CD4-positive, alpha-beta T cell treated with Interleukin-12 subunit alpha and Interleukin-12 subunit beta, for 1 hour (primary cell): ENCODE measurements at places on chromosomes 3 and 15.
A peak's percentile ranks its signal among the peaks of the same experiment; 100 is the strongest.

DNA sequence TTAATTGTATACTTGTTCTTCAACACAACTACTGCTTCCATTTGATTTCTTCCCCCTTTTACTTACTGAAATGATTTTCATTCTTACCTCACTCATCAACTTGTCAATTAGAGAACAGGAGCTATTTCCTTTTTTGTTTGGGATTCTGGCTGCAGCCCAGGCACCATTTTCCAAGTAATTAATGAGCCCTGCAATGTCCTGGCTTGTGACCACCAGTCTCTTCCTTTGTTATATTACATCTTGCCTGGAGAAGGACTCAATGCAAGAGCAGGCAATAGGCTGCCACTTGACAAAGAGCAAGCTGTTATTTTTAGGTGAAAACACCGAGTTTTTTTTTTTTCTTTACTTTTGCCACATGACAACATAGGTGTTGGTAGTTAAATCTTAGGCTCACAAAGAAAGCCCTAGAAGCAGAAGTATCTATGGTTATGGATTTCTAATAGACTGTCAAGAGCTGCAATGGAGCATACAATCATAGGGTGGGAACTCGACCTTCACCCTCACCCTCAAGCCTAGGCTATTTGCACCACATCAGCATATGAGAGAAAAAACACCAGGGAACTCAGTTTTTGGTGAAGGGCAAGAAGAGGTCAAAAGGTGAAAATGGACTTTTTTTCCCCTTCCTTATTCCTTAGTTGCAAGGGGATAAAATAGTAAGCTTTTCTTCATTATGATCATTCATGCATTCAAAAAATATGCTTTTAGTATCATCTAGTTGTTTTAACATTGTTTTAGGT is 114.9 kb downstream of the TNIK start:
- no peak for DNase-seq

DNA sequence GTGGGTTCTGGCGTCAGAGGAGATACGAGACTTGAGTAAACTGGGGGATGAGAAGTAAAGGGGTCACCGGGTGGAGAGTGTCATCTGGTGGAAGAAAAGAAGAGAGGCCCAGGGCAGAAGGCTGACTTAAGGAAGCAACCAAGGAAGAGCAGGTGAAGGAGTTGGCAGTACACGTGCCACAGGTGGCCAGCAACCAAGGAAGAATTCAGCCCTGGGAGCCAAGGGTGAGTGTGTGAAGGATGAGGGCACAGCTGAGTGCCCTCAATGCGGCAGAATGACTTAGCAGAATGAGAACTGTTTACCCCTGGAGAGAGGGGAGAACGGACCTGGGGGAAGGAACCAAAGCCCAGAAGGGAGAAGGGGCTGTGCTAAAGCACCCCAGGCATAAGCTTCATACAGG is 71.3 kb downstream of the WHAMM start:
- DNase-seq = no peak

GRCh38 chr3:45367453-45367871 is 20.9 kb upstream of the LARS2 start:
- DNase-seq = no peak

GRCh38 chr3:40741729-40742128 is 217.0 kb downstream of the ZNF621 start:
- DNase-seq = no peak

DNA sequence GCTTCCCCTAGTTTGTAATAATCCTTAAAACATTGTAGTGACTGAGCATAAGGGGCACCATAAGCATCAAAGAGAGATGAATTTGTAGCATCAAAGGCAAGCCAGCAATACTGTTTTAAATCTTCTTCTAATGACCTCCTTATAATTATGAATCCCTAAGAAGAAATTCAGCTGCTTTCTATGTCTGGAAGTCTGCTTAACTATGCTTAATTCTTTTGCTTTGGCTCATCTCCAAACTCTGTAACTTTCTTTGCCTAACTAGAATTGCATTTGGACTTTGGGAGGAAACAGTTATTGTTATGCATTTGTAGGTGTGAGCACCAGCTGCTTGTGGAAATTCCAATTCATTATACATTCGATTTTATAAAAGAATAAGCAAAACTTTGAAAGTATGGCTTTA is 117.7 kb upstream of the SPATA16 start:
- DNase-seq = no peak

DNA sequence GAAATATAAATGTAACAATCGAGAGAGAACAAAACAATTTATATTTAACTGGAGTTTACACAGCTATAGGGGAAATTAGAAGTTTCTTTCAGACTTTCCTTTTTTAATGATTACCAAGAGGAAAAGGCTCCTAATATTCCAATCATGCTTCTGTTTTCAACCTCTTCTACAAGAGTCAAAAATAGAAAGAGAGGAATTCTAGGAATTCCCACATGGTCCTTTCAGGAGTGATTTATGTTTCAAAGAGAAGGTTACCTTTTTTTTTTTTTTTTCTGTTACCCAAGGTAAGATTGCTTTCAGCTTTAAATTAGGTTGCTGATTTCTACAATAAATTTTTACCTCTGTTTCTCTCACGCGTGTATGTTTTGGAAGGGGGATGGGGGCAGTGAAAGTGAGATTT is 355.3 kb upstream of the DCBLD2 start:
- no peak for DNase-seq

GRCh38 chr3:126907557-126907956 is 75.4 kb upstream of the PLXNA1 start:
- DNase-seq = no peak

GRCh38 chr15:75064846-75065245 is 41.5 kb downstream of the PPCDC start:
- no peak for DNase-seq

DNA sequence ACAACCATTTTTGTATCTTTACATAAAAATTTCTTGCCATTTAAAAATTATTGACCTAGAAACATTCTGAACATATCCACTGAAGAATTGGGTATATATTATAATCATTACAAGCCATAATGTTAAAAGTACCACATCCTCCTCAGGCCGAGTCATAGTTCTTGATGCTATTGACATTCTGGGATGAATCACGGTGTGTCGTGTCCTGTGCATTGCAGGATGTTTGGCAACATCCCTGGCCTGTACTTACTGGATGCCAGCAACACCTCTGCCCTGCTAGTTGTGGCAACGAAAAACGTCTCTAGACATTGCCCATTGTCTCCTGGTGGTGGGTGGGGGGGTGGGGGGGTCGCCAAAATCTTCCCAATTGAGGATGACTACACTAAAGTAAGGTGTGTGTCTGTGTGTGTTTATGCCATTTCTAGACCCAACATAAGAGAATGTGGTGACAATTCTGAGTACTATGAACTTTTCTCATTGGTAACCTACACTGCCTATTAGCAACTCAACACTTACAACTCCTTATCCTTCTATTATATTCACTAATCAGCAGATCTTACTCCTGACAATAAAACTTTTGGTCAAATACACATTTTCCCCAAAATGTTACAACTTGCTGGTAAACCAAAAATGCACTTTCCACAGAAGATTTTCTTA is 471.6 kb downstream of the FOXP1 start:
- no peak for DNase-seq

- no peak for DNase-seq
Measured at GRCh38 chr3:40605960-40606359, 81.2 kb downstream of the ZNF621 start.

- DNase-seq = no peak
Measured at GRCh38 chr3:175270198-175270837, 411.2 kb downstream of the NAALADL2 start.

DNA sequence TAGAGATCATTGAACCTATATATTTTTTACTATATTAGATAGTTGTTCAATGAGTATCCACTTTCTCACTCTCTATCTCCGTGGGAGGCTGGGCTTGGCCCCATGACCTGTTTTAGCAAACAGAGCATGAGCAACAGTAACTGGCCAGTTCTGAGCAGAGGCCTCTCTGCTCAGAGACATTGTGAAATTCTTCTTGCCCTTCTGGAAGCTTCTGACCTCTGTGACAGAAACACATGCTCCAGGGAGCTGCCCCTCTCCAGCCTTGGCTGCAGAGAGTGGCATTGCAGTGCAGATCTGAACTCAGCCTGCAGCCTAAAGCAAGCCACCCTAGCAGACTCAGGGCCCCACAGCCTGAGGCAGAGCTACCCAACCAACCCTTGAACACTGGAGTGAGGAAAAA is 20.5 kb downstream of the FAM240A start:
- no peak for DNase-seq

GRCh38 chr15:41772720-41773331 is 1.5 kb upstream of the MAPKBP1 start:
- DNase-seq = peak; percentile 79

GRCh38 chr15:59741274-59741906 is 52.3 kb upstream of the BNIP2 start:
- peak; percentile 9 for DNase-seq

DNA sequence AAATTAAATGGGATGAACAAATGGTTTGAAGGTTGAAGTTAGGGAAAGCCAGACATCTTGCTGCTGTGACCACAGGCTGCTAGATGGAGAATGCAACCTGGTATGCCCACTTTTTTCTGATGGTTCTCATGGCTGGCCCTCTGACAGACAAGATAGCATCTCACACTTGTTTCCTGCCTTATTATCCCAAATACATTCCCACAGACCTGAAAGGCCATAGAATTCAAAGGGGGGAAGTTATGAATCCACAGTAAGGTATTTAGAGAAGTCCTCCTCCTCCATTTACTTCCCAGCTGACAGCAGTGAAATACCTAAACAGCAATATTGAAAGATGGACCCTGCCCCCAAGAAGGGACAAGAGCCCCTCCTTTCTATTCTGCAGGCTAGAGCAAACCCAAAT is 32.4 kb downstream of the LEO1 start:
- DNase-seq = no peak

GRCh38 chr3:53273146-53273670 is 17.4 kb upstream of the TKT start:
- DNase-seq = no peak

- no peak for DNase-seq
Measured at GRCh38 chr3:150555859-150556436, 9.4 kb downstream of the EIF2A start.

DNA sequence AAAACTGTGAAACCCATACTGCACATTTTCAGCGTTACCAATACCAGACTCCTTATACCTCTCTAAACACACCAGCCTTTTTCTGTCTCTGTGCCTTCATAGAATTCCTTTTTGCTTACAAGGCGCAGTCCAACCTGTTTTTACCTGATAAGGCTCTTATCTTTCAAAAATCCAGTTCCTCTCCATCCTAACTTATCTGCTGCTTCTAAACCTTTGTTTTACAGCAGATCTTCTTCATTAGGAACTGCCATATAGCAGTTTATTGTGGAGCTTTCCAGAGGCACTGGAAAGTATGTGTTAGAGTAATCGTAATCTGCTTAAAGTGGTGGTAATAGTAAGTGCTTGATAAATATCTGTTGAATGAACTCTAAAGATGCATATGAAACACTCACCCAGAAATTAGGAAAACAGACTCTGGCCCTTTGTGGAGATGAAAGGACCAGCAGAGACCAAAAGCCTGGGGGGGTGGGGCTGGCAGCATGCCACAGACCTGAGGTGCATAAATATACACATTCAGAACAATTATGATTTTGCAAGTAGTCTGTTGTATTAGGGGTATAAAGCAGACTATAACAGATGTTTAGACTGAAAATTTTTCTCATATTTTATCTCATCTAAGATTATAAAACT is 29.3 kb downstream of the PPP2R3A start:
- DNase-seq = no peak

- DNase-seq = no peak
Measured at GRCh38 chr3:47283193-47283537, 421 bp downstream of the KLHL18 start.

GRCh38 chr3:114404590-114404989 is 110.8 kb downstream of the TIGIT start:
- DNase-seq = no peak

DNA sequence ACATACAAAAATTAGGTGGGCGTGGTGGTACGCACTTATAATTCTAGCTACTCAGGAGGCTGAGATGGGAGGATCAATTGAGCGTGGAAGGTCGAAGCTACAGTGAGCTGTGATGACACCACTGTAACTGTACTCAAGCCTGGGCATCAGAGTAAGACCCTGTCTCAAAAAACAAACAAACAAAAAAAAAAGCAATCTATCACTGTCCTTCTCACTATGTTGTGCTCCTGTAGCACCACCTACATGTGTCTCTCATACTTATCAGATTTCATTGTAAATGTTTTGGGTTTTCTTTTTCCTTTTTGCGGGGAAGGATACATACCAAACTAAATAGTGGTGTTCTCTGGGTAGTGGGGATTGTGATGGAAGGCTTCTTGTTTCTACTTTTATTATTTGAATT is 14.8 kb downstream of the FANCD2 start:
- DNase-seq = no peak

DNA sequence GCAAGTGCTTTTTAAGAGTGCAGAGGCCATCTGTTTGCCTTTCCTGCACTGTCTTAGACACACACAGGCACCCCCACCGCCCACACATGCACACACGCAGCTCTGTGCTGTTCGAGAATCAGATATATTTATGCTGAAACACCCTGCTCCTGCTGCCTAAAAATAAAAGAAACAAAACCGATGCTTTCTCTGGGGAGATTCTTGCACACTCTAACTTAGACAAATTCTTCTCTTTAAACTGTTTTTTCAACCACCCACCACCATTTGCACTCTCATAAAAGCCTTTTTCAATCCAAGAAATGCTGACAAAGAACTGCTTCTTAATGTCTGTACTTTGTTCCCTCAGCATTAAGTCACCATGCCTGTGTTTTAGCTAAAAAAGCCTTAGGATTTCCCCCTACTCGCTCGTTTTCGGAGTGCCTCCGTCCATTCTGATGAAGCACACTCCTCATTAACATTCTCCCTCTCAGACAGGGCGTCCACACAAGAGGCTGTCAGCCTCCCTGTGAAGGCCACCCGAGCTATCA is 26.2 kb downstream of the SLC12A8 start:
- no peak for DNase-seq

DNA sequence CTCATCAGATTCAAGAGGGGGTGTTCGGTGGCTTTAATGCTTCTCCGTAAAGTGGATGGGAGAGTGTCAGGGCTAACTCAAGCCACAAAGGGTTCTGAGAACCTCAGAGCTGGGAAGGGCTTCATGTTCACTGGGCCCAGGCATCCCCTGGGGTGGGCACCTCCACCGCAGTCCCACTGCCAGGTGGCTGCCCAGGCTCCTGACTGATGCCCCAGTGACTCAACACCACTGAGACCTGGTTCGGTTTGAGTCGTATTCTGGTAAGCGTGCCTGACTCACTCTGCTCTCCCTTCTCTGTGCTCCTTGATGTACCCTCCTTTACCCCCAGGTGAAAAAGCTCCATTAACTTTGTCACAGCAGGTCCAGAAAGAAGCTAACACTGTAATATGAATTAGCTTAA is 304.6 kb downstream of the RPLP1 start:
- DNase-seq = no peak

DNA sequence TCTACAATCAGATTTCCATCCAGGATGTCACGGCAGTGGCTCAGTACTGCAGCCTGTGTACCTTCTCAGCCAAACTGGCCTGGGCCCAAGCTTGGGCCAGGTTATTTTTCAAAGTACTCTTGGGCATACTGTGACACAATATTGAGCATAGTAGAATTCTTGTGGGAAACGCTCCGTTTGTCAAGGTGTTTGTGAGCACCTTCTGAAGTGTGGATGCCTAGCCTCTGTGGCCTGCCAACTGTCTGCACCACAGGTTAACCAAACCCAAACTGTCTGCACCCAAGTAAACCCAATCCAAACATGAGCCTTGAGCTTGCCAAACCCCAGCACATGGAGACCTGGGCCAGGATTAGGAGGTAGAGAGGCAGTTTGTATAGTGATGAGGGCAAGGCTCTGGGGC is 25.4 kb downstream of the CTDSPL start:
- DNase-seq = no peak

GRCh38 chr3:46378426-46378942 is 7.7 kb downstream of the CCR5 start:
- DNase-seq = peak; percentile 66

- no peak for DNase-seq
Measured at GRCh38 chr3:120064641-120065040, 29.6 kb downstream of the GSK3B start.
